ENCODE measurements at places on chromosomes 7 and 10.

DNA sequence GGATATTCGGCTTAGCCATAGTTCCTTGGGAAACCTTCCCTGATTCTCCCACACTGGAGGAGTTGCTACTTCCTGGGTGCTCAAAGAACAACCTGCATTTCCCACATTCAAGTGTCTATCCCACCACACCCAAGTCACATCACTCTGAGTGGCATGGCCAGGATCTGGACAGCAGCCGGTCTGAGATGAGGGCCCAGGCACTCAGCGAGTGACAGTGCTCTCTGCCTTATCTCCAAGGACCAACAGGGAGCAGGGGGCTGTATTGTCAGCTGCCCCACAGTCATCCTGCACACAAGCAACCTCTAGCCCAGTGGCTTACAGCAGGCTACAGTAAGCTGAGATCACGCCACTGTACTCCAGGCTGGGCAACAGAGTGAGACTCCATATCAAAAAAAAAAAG is 16.1 kb upstream of the SLC18A3 start:
- no peak for DNase-seq

DNA sequence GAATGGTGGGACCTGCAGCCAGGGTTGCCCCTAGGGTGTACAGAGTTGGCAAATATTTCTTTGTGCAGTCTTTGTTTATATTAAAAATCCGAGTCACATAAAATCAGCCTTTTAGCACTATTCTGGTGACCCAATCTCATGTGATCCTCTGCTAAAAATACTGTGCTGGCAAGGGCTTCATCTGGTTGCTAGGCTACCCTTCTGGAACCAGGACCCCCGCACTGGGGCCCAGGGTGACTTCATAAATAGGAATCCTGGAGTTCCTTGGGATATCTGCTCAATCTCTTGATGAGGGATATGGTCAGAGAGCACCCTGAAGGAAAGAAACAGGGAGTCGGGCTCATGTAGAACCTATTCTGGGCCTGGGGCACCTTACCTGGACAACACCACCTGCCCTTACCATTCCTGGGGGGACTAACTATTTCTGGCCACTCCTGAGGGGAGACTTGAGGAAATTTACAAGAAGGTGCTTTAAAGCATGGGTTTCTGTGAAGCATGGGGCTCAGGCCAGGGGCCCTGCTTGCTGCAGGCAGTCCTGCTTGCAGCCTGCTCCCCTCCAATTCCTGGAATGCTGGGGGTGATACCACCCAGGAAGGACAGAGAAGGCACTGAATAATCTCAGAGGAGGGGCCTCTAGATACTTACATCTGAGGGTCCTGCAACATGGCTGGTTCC is 44.7 kb downstream of the SH2D4B start:
- DNase-seq: no peak

DNA sequence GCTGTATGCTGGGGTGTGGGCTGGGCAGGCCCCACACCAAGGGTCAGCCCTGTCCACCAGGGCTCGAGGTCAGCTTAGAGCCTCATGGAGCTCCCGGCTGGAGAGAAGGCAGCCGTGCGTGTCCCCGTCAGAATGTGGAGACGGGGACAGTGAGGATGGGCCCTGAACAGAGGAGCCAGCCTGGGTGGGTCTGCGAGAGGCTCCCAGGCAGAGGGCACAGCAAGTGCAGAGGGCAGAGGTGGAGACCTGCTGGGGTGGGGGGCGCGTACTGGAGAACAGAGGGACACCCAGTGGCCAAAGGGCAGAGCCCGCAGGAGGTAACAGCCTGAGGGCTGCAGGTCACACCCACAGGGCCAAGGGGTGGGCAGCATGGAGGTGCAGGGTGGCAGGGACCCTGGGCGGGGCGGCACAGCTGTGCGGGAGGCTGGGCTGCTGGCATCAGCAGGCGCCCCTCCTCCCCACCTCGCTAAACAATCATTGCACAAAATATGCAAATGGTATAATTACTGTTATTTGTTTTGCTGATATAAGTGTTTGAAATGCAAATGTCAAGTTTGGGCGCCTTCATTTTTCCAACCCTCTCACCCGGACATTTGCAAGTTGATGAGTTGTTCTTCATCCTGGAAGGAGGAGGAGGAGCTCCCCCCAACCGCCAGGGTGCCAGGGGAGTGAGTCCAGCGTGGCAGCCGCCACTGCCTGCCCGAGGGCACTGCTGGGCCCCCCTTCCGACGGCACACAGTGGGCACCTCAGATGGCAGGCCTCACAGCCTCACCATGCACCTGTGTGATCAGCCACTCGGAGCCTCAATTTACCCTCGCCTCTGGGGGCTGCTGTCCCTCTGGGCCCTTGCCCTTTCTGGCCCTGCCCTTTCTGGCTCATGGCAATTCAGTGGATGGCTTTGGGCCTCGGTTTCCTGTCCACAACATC is 35.0 kb downstream of the ELFN1 start:
- no peak for DNase-seq

- DNase-seq: no peak
Measured at GRCh38 chr7:107622429-107622828, 38.2 kb upstream of the SLC26A4 start.

DNA sequence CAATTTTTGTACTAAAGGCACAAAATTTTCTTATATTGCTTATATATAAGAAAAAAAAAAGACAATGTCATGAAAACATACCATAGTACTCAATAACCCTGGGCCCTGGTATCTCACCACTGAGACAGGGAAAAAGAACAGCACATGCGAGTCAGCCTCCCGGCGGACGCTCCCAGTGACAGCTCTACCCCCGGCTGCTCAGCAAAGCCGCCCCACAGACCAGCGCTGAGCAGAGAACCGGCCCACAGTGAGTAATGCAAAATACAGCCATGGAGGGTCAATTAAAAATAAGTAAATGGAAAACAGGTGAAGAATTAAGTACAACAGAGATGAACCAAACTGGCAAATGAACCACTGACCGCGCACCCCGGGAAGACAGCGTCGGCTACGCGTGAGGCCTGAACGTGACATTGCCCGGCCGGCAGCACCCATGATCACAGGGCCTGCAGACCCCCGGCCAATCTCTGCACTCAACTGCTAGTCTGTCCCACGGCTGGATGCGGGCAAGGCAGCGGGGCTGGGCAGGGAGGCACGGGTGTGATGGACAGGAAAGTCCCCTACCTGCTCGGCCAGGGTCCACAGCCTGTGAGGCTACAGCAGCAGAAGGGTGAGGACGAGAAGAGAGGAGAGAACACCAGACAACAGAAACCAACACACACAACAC is 175.9 kb downstream of the ZMYND11 start:
- DNase-seq: no peak

- no peak for DNase-seq
Measured at GRCh38 chr7:28591725-28592349, 179.5 kb downstream of the CREB5 start.

GRCh38 chr10:119406601-119407253 is 135.8 kb downstream of the RGS10 start:
- DNase-seq: no peak

DNA sequence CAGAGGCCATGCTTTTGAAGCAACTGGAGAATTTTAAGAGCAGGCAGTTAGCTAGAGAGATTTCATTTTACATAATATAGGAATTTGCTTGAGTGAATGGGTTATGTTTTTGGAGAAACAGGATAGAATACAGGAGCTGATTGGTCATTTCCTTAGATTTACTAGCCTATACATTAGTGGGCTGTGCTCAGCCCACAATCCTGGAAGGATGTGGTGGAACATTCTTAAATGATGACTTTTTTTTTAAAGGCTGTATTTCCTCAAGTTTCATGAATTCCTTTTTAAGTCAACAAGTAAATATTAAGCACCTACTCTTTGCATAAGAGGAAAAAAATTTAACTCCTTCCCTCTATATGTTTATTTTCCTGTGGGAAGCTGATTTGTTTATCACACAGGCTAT is 314.4 kb upstream of the BMPER start:
- no peak for DNase-seq

DNA sequence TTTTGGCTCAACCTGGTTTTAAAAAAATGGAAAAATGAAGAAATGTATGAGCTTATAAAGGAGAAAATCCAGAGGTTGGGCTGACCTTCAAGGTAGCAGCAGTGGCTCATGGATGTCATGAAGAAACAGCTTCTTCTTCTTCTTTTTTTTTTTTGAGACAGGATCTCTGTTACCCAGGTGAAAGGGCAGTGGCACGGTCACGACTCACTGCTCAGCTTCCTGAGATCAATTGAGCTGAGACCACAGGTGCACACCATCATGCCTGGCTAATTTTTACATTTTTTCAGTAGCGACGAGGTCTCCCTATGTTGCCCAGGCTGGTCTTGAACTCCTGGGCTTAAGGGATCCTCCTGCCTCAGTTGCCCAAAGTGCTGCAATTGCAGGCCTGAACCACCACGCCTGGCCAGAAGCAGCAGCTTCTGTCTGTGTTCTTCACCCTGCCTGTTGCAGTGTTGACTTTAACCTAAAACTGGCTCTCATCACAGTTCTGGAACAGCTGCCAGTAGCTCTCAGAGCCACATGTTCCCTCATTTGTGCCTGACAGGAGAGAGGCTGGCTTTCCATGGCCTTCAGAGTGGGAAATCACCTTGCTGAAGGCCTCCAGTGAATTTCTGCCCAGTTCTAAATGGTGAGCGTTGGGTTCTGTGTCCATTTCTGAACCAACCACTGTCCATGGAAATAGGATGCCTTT is 117.7 kb downstream of the PFKFB3 start:
- no peak for DNase-seq

GRCh38 chr7:16739863-16740622 is 13.5 kb upstream of the TSPAN13 start:
- no peak for DNase-seq

Measured in stimulated activated CD8-positive, alpha-beta memory T cell treated with anti-CD3 and anti-CD28 coated beads, Interleukin-7, amount 100 ng/mL, for 1 hour (primary cell).